Kidney epithelial cell (primary cell): ENCODE measurements at places on chromosomes 12 and 14.

DNA sequence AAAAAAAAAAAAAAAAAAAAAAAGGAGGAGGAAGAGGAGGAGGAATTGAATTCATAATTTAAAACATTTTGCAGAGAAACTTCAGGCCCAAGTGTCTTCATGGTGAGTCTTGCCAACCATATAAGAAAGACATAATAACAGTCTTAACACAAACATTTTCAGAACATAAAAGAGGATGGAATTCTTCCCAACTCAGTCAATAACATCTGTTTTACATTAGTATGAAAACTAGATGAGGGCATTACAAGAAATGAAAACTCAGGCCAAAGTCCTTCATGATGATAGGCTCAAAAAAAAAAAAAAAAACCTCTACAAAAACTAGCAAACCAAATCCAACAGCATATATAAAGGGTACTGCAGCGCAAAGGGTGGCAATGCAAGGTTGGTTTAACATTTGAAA is 151.6 kb downstream of the FOXA1 start:
- no peak for DNase-seq

DNA sequence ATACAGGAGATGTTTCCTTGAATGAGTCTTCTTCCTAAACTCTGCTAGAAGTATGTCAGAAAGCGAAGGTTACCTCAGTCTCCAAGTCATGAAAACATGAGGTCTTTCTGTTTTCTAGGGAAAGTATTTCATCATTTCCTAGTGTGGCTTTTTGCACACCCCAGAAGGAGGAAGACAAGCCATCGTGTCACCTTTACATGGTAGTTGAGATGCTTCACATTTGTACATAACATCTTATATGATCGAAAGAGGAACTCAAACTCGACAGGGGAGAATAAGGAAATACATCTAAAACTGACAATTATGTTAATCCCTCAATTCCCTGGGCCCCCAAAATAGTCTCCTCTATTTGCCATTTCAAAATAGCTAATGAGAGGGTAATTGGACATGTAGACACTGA is 214.1 kb upstream of the PLEKHG7 start:
- no peak for DNase-seq

DNA sequence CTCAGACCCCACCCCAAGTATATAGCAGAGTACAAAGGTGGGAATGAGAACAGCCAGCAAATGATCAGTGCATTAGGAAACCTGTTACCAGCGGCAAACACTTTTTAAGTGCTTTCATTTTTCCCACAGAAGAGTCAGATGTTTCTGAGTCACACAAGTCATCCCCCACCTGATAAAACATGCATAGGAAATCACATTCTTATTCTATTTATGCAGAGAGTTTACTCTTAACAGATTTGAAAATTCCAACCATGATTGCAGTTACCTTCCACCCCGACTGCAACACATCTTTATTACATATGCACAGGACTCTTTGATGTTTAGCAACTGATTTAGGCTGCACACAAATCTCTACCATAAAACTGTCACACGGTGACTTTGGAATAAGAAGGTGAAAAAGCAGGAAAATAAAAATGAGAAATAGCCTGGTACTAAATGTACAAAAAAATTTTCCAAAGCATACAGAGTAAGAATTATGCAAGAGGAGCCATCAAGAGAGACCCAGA is 236.4 kb downstream of the PAWR start:
- DNase-seq, result peak; percentile 75

DNA sequence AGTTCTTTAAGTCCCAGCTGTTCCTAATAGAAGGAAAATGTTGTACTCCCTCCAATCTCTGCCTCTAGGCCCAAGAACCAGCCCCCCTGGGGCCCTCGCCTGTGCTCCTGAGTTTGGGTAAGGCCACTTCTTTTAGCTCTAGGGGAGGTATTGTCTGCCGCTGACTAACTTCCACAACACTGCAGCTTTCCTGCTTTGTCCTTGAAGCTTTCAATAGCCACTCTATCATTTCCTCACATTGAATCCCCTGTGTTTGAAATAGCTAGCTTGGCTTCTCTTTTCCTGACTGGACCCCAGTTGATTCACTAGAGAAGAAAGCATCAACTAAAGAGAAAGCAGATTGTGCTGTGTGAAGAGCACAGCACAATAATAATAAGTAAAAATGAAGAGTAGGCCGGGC is 28.8 kb downstream of the KRT80 start:
- DNase-seq, result no peak

GRCh38 chr12:78725033-78725432 is 139.5 kb upstream of the SYT1 start:
- DNase-seq, result no peak
